RPMI7951 (cell line): ENCODE measurements at places on chromosomes 11 and 22. TPM values are rescaled to one million over a fixed set of nuclear protein-coding genes. Genes with fewer than 3 reads are reported as not detected.

Gene MYBPC3
- not detected in 2 replicates for total RNA-seq

DNA sequence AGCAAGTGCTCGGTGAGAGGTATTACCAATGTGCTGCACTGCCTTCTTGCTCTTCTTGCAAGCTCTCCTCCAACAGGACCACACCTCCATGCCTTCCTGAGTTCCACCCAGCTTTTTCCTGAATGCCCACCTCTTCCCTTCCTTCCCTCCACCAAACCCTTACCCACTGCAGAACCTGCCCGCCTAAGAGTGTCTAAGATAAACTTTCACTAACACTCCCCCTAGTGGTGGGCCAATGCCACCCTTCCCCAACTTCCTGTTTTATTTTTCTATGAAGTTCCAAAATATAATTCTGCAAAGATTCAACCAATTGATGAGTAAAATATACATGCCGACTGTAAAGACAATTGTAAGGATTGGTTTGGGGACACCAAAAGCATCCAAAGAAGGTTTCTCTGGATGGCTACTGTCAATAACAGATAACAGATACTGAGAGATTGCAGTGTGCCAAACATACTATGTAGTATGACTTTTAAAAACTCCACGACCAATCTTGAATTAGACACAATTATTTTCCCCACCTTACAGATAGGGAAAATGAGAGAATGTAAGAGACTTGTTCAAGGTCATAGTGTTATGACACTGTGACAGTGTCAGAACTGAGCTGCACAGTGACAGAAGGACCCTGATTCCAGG is 38.6 kb upstream of the BMAL1 start:
- peak; percentile 60 for DNase-seq

GRCh38 chr11:69316956-69317355 is 23.0 kb downstream of the MYEOV start:
- DNase-seq, result peak; percentile 85

Gene ZNF214
- 2.6 and 3.5 TPM in 2 replicates for total RNA-seq

- DNase-seq, result no peak
These were observed 250.5 kb downstream of the LARGE1 start for GRCh38 chr22:33669746-33670145.

Gene MIAT
- total RNA-seq, result 0.39 and 0.48 TPM in 2 replicates

- no peak for DNase-seq
These were observed 40.1 kb upstream of the APLNR start for GRCh38 chr11:57276971-57277675.

- DNase-seq, result no peak
These were observed 34.6 kb downstream of the SPECC1L start for GRCh38 chr22:24305260-24305692.

- DNase-seq, result no peak
These were observed 4.3 kb downstream of the CBX6 start for GRCh38 chr22:38867471-38868285.

GRCh38 chr22:23196165-23196564 is 15.9 kb downstream of the BCR start:
- no peak for DNase-seq

- DNase-seq, result peak; percentile 15
These were observed 13.0 kb downstream of the JHY start for GRCh38 chr11:122895563-122895962.

DNA sequence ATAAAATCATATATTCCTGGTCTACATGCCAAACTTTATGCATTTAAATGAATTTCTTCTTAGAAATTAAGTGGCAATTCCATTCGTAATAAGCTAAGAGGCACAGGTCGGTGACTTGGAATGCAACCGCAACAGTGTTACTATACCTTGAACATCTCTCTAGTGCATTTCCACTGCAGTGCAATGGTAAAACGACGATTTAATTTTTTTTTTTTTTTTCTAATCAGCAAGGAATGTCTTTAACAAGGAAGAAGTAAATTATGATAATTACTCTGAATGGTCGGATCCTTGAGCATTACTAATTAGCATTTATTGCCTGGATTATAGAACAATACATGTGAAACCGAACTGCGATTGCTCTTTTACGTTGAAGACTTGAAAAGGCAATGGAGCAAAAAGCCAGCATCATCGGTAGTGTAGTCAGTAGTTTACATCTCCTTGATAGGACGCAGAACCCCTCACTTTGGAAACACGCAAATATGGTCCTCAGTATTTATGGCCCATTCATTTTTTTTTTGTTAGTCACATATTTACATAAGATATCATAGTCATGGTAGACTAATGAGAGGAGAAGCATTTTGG is 20.2 kb downstream of the BLID start:
- DNase-seq, result no peak

Gene SCGB2A2
- not detected in 2 replicates for total RNA-seq

DNA sequence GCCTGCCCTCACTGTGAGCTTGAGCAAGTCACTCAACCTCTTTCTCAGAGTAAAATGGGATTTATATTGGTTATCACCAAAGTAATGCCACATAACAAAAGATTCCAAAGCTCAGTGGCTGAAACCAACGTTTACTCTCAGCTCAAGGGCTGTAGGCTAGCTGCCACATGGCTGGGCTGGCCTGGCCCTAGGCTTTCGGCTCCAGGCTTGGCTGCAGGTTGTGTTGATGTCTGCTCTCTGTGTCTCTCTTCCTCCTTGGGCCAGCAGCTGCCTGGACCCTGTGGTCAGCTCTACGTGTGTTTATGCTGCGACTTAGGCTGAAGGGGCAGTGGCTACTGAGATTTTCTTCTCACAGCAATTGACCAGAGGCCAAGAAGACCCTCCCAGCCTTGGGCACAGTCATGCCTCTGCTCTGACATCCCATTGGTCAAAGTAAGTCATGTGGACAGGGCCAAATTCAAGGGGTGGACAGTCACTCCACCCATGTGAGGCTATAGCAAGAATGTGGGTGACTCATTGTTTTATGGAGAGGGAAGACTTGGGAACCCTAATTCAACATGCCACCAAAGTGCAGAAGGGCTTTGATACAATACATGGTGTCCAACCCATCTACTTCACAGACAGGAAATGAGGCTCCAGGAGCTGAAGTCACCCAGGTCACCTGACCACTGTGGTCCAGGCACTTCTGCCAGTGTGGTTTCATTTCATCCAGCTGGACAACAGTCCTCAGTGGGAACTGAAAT is 90.6 kb downstream of the TSPAN18 start:
- peak; percentile 51 for DNase-seq

DNA sequence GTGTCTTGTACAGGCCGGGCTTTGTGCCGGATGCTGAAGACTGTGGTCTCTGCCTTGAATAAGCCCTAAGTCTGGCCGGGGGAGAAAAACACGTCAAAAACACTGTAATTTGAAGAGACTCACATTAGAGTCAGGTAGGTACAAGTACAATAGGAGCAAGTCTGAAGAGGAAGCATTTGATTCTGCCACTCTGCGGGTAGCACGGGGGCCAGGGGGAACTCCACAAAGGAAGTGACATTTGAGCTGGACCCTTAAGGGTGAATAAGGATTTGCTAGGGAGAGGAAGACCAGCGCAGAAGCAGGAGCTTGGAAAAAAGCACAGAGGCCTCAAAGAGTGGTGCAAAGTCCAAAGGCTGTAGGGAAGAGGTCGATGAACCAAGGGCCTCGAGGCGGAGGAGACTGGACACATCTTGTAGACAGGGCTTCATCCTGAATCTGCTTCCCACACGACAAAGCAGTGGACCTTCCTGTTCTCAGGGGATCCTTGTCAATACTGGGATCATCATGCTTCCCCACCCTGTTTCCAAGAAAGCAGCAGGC is 38.7 kb downstream of the BUD13 start:
- DNase-seq, result no peak

Gene APLNR
- total RNA-seq, result not detected in 2 replicates

GRCh38 chr22:48892578-48893287 is 934.9 kb downstream of the BRD1 start:
- DNase-seq, result no peak

Gene PGR
- total RNA-seq, result not detected in 2 replicates

- DNase-seq, result no peak
These were observed 72.3 kb upstream of the SEPTIN5 start for GRCh38 chr22:19641983-19642451.

GRCh38 chr11:116256215-116256614 is 516.6 kb downstream of the BUD13 start:
- no peak for DNase-seq

GRCh38 chr22:38494498-38494897 is 11.6 kb downstream of the DDX17 start:
- no peak for DNase-seq

- DNase-seq, result peak; percentile 96
These were observed 9.7 kb upstream of the MALAT1 start for GRCh38 chr11:65489035-65489705.
